Type B pancreatic cell (in vitro differentiated cells): ENCODE measurements at places on chromosomes 6 and 20.
A peak's percentile ranks its signal among the peaks of the same experiment; 100 is the strongest.

DNA sequence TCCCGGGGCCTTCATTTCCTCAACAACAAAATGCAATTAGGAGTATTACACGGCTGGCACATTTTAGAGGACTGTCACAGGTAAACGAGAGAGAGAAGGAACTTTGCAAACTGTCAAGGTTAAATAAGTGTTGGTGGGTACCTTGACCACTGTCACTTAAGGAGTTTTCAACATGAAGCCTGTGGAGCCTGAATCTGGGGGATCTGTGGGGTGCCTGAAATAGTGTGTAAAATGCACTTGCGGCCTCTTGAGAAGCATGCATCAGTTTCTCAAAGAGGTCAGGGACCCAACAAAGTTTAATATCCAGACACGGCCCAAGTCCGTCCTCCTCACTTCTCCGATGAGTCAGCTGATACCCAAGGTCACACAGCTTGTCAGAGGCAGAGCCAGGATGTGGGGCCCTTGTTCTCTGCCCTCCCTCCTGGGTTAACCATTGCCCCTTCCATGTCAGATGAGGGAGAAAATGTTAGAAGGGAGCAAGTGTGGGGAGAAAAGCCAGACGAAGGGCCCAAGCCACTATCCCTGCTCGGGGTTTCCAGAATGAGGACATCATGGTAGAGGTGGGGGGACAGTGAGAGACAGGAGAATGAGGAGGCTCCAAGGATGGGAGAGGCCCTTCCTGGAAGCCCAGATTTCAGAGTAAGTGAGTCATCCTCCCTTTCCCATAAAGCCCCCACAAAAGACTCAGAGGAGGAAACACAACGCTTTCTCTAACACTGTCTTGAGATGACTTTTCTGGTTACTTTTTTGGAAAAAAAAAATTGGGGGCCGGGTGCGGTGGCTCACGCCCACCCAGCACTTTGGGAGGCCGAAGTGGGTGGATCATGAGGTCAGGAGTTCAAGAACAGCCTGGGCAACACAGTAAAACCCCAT, 42.2 kb downstream of the C6orf132 start:
- H3K36me3 ChIP-seq = peaks cover 6% of the 10 kb centered on the region
- peak overlapping the region; percentile 74 for H3K27ac ChIP-seq
- H3K4me3 ChIP-seq = no peak overlapping the region
- peaks cover 29% of the 10 kb centered on the region for H3K4me1 ChIP-seq
- H3K27me3 ChIP-seq = peaks cover 11% of the 10 kb centered on the region
- DNase-seq = no peak

- no peaks in the 10 kb centered on the region for H3K4me1 ChIP-seq
- H3K4me3 ChIP-seq = no peak overlapping the region
- no peaks in the 10 kb centered on the region for H3K27me3 ChIP-seq
Measured at GRCh38 chr6:143087856-143088255, 27.2 kb downstream of the AIG1 start.

GRCh38 chr6:31356216-31356945, 598 bp downstream of the HLA-B start:
- no peaks in the 10 kb centered on the region for H3K4me1 ChIP-seq
- H3K4me3 ChIP-seq = peak overlapping the region; percentile 84
- DNase-seq = no peak

DNA sequence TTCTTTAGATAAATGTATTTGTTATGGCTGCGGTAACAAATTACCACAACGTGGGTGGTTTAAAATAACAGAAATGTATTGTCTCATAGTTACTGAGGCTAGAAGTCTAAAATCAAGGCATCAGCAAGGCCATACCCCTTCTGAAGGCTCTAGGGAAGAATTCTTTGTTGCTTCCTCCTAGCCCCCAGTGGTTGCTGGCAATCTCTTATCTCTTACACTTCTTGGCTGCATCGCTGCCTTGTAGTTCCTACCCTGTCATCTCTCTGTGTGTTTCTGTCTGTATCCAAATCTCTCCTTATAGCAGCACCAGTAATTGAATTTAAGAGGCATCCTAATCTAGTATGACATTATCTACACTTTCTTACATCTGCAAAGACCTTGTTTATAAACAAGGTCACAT, 534.7 kb downstream of the PHF3 start:
- H3K4me1 ChIP-seq = no peaks in the 10 kb centered on the region
- H3K27ac ChIP-seq = no peak overlapping the region
- no peak overlapping the region for H3K4me3 ChIP-seq
- no peak for DNase-seq
- no peaks in the 10 kb centered on the region for H3K36me3 ChIP-seq

DNA sequence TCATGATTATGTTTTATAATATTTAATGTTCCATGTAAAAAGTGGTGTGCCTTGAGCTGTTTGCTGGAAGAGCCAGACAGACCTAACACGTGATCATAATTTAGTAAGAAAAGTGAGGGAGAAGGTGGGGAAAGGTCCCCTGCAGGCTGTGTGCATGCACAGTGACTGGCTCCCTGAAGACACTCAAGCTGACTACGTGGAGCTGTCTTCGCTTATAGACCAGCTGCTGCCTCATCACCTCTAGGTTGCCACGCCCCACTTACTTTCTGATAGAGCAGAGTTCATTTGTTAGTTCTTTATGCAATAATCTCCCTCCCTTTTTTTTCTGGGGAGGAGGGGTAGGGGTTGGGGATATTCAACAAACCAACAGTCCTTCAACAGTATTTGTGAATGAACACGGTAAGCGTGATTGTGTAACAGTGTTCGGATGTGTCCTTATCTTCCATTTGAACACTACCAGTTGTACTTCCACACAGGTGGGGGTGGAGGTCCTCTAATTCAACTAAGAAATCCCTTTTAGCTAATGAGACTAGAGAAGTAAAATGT, 157.3 kb downstream of the BACH2 start:
- no peaks in the 10 kb centered on the region for H3K36me3 ChIP-seq
- no peaks in the 10 kb centered on the region for H3K27me3 ChIP-seq
- H3K4me1 ChIP-seq = peaks cover 22% of the 10 kb centered on the region
- no peak overlapping the region for H3K27ac ChIP-seq
- DNase-seq = no peak

GRCh38 chr6:140897349-140897748, 1235.4 kb upstream of the GJE1 start:
- H3K4me1 ChIP-seq = no peaks in the 10 kb centered on the region
- no peak overlapping the region for H3K4me3 ChIP-seq
- no peaks in the 10 kb centered on the region for H3K27me3 ChIP-seq
- no peak for DNase-seq

GRCh38 chr20:46994341-46994740, 99.7 kb downstream of the EYA2 start:
- peak overlapping the region; percentile 86 for H3K27ac ChIP-seq
- H3K27me3 ChIP-seq = peaks cover 18% of the 10 kb centered on the region
- H3K4me3 ChIP-seq = no peak overlapping the region
- DNase-seq = no peak
- no peaks in the 10 kb centered on the region for H3K36me3 ChIP-seq
